ENCODE measurements at places on chromosomes 16 and 17.

- no peak for DNase-seq
Measured at GRCh38 chr17:61005358-61005757, 327.7 kb downstream of the BCAS3 start.

DNA sequence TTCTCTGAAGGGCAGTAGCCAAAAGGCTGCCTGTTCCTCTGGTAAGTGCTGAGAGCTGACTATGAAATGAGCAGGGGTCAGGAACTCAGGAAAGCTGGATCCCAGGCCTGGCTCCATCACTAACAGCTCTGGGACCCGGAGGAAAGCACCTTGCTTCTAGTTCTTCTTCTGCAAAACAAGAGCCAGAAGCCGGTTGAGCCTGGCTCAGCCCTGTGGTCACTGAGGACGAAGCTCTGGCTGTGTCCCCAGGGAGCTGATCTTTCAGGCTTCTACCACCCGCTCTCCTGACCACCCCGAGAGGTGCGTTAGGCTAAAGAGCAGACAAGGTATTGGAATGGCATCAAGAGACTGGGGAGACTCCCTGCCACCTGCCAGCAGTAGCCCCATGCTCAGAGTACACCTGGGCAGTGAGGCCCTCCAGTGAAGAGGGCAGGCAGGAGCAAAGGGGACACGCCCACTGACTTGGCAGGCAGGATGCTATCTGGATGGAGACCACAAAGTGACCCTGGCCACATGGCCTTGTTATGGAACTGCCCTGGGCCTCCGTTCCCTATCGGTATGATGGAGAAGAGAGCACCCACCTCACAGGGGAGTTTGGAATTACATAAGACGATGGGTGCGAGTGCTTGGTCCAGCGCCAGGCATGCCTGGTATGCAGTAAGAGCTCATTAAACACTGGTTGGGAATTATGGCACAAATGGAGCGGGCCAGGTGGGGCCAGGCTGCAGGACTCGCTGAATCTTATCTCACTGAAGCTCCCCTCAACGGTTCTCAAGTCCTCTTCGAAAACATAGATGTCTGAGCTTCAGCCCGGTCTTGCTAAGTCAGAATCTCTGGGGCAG lies 61.4 kb downstream of the COG7 start:
- no peak for DNase-seq

DNA sequence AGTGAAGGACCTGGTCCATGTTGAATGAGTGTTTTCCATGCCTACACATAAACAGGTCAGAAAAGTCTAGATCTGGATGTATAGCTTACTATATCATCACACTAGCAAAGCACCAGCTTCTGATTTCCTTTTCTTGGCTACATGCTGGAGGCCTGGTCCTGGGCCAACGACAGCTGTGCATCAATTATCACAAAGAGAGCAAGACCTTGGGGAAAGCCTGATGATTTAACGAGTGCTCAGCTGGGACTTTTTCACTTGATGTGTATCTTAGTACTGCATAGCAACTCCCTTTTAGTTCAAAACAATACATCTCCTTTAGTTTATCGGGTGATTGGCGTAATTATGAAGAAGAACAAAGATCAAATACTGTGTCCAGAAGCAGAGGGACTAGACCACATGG lies 358.2 kb downstream of the KIF2B start:
- no peak for DNase-seq

- DNase-seq: no peak
Measured at GRCh38 chr17:12568358-12569251, 97.1 kb upstream of the MYOCD start.

GRCh38 chr16:86377251-86378022 lies 132.9 kb upstream of the FOXF1 start:
- DNase-seq: no peak

- no peak for DNase-seq
Measured at GRCh38 chr17:60107526-60108257, 29.0 kb upstream of the HEATR6 start.

DNA sequence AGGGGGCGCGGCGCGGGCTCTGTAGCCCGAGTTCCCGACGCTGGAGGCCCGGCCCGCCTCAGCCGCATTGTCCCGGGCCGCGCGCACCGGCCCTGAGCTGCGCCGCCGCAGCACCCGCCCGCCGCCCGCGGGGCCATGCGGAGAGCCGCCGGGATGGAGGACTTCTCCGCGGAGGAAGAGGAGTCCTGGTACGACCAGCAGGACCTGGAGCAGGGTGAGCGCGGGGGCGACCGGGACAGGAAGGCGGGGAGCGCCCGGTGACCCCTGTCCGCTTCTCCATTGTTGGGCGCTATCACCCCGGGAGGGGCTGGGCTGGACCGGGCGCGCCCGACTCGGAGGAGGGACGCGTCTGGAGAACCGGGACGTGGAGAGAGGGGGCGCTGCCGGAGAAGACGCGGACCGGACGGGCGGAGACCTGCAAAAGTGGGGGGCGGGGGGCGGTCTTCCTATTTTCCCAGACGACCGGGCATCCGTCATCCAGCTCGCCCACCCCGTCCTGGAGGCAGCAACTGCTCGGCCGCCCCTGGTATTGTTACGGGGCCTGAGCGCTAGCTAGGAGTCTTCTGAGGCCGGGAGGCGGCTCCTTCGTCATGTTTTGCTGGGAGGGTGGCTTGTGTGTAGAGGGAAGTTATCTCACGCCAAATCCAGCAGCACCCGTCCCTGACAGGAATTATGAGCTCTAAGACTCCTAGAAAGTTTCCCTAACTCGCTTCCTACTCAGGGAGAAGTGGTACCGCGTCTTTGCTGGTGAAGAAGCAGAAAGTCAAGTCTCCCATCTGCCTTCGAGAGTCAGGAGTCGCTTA lies 678 bp downstream of the CDR2L start:
- DNase-seq: no peak

GRCh38 chr16:69055008-69055407 lies 50.4 kb upstream of the HAS3 start:
- DNase-seq: no peak

- DNase-seq: no peak
Measured at GRCh38 chr16:88665148-88665547, 2.3 kb upstream of the MVD start.

GRCh38 chr16:6728381-6728780 lies 604.3 kb upstream of the RBFOX1 start:
- DNase-seq: no peak

GRCh38 chr16:981695-982144 lies at the start of gene SOX8:
TSS of gene SOX8 (plus strand) at chr16:981770. CDS start at chr16:981923, 153 bp downstream.
- no peak for DNase-seq

GRCh38 chr17:78127239-78127887 lies 1.2 kb downstream of the TMC6 start:
- peak; percentile 72 for DNase-seq

GRCh38 chr17:4342535-4342934 lies 23.9 kb downstream of the UBE2G1 start:
- DNase-seq: no peak

- DNase-seq: no peak
Measured at GRCh38 chr17:63587770-63588169, 12.9 kb upstream of the TACO1 start.

GRCh38 chr16:22948603-22949368 lies 134.8 kb downstream of the HS3ST2 start:
- peak; percentile 1 for DNase-seq

DNA sequence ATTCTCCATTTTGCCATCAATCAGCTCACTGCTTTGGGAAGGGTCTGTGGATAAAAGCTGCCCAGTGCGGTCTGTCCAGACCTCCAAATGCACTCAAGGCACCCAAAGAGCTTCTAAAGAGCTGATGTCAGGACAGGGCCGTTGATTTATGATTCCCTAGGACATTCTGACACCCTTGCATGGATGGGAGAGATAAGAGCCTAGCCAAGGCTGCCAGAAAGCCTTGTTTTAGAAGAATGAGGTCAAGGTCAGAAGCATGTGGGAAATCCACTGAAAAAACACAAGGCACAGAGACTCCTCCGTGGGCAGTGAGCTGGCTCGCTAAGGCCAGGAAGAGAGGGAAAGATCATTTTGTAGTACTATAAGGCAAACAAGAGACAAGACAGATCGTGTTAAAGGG lies 214.0 kb downstream of the CDH11 start:
- no peak for DNase-seq

DNA sequence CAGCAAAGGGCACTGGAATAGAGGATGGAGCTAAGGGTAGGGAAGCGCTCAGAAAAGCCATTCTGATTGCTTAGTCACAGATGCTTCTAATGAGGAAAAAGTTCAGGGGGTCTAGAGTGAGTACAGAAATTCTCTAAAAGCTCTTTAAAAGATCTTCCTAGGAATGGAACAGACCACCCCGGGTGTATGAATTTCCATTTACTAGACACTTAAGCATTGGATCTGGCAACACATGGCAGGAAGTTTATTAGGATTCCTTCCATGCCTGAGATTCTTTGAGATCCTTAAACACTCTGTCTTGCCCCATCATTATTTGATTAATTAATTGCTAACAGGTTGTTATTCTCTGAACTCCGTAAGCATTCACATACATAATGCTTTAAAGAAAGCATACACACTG lies 8.5 kb downstream of the KRTAP9-7 start:
- no peak for DNase-seq

GRCh38 chr17:51660266-51660665 lies 399.9 kb downstream of the UTP18 start:
- no peak for DNase-seq

GRCh38 chr17:50778471-50778870 lies 11.2 kb upstream of the ANKRD40CL start:
- no peak for DNase-seq

DNA sequence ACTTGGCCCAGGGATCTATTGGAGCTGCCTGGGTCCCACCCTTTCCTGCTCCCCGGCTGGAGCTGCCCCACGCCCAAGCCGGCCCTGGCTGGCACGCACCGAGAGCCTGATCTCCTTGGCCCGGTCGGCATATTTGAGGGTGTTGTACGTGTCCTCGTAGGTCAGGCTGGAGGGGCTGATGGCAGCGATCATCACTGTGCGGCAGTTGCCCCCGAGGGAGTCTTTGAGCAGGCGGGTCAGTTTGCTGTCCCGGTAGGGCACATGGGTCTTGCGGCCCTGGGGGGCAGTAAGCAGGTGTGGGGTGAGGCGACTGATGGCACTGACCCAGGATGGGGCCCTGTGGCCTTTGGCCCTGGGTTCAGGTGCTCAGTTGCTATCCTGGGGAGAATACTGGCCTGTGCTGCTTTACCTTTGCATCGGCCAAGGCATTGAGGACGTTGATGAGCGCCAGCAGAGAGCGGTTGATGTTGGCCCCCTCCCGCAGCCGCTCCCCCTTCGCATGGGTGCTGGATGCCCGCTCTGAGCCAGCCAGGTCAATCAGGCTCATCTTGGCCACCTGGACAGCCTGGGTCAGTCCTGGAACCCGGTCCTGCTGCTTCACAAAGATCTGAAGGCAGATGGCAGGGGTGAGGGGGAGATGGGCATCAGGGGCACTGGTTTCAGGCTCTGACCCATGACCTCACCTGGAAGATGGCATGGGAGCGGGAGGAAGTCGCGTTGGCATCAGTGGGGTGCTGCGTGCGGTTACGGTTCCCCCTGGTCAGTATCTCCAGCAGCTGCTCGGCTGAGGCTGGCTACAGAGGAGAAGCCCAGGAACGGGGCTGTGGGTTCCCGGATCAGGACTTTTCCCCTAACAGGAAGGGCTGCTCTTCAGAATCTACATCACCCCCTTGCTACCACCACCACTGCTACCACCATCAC lies 13.5 kb downstream of the KIF18B start:
- no peak for DNase-seq

GRCh38 chr17:75808905-75809621 lies 24.5 kb downstream of the UNK start:
- DNase-seq: no peak

DNA sequence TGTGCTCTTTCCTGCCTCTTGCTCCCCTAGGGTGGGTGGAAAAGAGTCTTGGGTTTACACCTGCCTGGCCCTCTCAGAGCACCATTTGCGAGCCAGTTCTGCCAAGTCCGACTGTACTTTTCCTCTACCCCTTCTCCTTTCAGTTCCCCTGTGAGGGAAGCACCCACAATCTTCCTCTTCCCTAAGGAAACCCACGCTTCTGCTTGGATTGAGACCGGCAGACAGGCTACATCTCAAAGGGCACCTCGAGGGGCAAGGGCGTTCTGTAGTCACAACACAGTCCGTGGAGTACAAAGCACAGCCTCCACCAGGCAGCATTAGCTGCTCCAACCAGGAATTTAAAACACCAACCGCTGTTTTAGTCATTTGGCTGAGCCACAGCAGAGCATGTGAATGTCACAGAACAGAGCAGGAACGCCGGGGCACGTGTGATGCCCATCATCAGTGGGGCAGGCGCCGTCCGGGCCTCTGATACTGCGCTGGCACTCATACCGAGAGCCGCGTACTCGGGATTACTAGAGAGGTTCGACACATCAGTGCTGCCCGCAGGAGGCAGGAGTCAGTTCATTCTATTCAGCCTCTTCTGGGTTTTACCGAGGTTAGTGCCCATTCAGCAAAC lies 13.7 kb upstream of the MNT start:
- no peak for DNase-seq
